ENCODE measurements at places on chromosomes 11 and 22.

- DNase-seq = no peak
Measured at GRCh38 chr11:107018219-107018901, at the start of gene GUCY1A2. GUCY1A2 (minus strand) TSS chr11:107018476; CDS start chr11:107018055, 421 bp downstream.

DNA sequence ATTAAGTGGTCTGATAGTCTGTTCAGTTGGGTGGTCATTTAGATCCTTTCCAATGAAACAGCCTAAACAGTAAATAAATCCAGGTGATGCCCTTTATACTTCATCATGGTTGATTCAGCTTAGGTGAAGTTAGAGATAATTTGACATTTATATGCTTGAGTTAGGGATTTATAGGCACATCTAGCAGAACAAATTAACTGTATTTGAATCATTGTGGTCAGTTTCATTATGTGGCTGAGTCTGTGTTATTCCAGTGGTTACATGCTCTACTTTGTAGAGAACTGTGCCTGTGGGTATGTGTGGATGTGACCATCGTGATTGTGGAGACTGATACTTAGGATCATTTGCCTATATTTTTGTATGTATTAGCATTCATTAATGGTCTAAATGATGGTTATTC lies 194.6 kb downstream of the DDX10 start:
- DNase-seq = no peak

- no peak for DNase-seq
Measured at GRCh38 chr11:123392431-123392830, 37.6 kb upstream of the GRAMD1B start.

DNA sequence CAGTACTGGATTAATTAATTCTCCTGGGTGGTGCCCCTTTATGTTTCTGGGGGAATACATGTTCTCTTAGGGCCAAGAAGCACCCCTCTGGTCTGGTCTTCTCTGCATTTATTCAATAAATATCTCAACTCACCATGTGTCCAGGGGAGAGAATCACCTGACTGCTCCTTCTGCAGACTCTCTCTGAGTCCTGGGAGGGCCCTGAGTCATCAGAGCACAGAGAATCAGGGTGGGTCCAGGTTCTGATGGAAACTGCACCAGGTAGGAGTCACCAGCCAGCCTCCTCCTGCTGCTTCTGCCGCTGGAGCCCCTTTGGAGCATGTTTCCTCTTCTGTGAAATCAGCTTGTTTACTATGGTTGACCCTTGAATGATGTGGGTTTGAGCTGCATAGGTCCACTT lies 107.7 kb upstream of the PLET1 start:
- DNase-seq = no peak

DNA sequence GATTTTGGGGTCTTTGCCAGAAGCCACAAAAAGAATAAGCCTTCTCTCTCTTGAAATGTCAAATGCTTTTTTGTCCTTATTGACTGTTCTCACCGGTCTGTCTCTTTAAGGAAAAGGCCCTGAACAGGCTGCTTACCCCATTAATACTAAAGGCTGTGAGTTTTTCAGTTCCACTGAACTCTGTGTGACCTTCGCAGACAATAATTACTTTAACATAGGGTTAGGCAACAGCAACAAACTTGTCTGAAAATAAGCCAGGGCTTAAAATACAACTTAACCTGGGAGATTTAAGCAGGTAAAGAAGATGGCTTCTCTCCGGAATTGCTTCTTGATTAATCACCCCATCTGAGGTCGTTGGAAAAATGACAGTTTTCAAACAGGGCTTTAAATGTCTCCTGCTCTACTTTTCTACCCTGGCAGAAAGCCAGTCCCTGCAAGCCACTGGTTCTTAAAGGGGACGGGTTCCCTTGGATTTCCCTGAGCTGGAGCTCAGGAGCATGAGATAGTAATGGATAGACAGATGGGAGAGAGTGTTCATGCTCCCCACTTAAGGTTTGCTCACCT lies 69.4 kb downstream of the ARL14EP start:
- DNase-seq = no peak

GRCh38 chr22:35631597-35631996 lies 14.5 kb upstream of the MB start:
- DNase-seq = peak; percentile 60

DNA sequence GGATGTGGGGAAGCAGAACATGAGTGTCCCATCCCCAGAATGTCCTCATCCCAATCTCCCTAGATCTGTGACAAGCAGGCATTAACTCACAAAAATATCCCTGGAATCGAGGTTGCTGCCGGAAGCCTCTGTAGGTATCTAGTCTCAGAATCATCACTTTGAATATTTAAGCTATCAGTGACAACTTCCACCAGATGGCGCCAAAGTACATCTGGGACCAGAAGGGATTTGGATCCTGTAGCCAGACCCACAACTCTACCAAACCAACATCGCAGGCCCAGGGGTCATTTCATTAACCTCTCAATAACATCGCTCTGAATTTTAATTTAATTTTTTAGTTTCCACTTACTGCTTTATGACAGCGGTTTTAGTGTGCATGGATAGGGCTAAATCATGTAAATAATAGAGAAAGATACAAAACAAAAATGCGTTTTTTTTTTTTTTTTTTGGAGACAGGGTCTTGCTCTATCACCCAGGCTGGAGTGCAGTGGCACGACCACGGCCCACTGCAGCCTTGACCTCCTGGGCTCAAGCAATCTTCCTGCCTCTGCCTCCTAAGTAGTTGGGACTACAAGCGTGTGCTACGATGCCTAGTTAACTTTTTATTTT lies 1.1 kb upstream of the EXT2 start:
- peak; percentile 89 for DNase-seq
